ENCODE measurements at places on chromosomes 16 and 17.

DNA sequence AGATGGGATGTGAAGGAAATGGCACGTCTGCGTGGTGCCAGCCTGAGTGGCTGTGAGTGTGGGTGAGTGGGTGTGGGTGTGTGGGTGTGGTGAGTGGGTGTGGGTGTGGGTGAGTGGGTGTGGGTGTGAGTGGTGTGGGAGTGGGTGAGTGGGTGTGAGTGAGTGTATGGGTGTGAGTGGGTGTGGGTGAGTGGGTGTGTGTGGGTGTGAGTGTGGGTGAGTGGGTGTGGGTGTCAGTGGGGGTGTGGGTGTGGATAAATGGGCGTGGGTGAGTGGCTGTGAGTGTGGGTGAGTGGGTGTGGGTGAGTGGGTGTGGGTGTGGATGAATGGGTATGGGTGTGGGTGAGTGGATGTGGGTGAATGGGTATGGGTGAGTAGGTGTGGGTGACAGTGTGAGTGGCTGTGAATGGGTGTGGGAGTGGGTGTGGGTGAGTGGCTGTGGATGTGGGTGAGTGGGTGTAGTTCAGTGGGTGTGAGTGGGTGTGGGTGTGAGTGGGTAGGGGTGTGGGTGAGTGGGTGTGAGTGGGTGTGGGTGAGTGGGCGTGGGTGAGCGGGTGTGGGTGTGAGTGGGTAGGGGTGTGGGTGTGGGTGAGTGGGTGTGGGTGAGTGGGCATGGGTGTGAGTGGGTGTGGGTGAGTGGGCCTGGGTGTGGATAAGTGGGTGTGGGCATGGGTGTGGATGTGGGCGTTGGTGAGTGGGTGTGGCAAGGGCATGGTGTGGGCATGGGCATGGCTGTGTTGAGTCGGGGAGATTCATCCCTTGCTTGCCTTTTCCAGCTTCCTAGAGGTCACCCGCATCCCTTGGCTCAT is 80.8 kb downstream of the ZDHHC7 start:
- DNase-seq, result no peak

DNA sequence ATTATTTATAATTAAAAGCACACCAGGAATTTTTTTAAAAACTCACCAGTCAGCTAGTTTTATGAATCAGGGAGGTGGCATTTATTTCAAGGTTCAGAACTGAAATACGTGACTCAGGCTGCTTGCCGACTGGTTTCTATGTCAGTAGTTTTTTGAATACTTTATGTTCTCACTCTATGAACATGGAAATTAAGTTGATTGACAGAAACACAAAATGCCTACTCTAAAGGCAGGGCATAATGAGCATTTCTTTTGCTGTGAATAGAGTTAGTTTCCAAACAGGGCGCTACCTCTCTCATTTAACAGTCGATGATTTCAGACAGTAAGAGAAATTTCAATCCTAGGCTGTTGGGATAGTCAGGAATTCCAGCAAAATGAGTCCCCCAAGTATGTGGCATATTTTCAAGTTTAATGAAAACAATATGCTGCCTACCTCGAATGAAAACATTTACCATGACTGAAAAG is 6.7 kb downstream of the HS3ST3B1 start:
- no peak for DNase-seq

GRCh38 chr17:46742565-46743270 is 75.8 kb downstream of the WNT3 start:
- DNase-seq, result no peak

DNA sequence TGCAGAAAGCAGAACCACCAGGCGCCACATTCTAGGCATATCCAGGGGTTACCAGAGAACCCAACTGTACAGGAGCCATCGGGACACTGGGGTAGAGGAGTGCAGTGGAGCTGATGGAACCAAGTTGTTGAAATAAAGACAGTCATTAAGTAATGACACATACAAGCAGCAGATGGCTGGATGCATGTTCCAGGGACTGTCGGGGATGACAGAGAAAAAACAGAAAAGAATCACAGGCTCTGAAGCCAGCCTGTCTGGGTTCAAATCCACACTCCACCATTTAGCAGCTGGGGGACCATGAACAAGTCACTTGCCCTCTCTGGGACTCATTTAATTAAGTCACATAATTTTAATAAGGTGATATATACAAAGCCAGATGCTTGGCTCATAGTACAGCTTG is 117.1 kb downstream of the ZNF423 start:
- DNase-seq, result no peak

- peak; percentile 86 for DNase-seq
Observed at GRCh38 chr17:40362696-40363110, 1.8 kb downstream of the GJD3 start.

DNA sequence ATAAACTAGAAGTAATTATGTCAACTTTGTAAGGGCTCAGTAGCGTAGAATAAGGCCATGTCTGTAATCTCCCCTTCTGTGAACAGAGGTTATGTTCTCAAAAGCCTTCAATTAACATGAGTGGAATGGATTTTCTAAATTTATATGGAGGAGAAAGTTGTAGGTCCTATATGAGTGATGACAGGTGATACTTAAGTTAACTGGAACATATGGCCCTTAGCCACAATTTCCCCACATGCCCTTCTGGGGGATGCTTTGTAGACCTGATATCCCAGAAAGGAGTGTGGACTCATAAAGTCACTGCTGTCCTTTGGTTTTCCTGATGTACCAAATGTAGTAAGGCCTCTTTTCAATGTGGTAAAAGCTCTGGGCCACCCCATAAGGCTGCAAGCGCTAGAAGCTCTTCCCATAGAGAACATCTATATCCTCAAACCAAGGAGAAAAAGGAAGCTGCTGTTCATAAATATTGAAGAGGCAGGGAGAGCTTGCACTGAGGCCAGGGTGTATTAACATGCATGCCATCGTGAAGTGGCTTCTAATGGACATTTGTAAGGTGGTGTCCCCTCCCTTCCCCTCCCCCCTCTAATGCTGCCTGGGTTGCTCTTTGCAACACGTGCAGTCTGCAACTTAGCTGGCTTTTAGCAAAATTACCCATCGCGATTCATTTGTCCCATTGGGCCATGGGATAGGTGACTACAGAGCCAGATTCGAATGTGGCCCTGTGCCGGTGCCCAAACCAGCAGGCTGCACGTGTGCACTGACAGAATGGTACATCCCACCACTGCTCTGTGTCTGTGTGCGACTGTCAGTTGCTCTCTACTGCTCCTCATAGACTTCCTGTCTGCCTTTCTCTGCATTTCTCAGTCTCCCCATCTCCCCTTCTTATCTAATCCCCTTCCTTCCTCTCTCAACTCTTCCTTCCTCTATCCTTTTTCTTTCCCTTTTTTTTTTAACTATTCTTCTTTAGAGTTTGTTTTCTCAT is 269.0 kb downstream of the WWOX start:
- no peak for DNase-seq

DNA sequence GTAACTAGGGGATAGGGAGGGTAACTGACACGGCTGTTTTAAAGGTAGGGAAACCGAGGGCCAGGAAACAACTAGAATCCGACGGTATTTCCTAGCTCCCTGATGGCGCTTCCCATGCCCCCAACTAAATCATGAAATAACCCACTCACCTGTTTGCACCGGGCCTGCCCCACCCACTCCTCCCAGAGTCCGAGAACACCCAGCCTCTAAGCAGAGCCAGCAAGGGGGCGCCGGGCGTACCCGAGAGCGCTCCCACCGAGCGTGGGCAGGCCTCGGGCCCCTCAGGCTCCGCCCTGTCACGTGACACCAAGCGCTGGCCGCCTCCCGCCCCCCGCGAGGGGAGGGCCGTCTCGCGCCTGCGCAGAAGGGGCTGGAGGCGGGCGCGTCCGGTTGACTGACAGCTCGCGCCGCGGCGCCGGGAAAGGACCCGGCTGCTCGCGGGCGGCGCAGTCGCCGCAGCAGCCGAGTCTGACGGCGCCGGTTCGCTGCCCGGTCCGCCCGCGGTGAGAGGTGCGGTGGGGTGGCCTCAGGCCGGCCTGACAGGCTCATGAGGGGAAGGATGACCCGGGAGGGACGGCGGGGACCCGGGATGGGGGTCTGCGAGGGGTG is at the start of gene KIAA0513:
Gene KIAA0513 (plus strand): TSS at position 447 of the 609 bp plus-strand sequence. CDS start 39,277 bp downstream, outside the sequence.
- DNase-seq, result peak; percentile 97

- no peak for DNase-seq
Observed at GRCh38 chr17:79812353-79813258, 15.7 kb upstream of the CBX8 start.

- no peak for DNase-seq
Observed at GRCh38 chr17:50684612-50685333, 22.9 kb downstream of the ANKRD40 start.

GRCh38 chr17:77366558-77367245 is 225.9 kb downstream of the SEC14L1 start:
- no peak for DNase-seq

DNA sequence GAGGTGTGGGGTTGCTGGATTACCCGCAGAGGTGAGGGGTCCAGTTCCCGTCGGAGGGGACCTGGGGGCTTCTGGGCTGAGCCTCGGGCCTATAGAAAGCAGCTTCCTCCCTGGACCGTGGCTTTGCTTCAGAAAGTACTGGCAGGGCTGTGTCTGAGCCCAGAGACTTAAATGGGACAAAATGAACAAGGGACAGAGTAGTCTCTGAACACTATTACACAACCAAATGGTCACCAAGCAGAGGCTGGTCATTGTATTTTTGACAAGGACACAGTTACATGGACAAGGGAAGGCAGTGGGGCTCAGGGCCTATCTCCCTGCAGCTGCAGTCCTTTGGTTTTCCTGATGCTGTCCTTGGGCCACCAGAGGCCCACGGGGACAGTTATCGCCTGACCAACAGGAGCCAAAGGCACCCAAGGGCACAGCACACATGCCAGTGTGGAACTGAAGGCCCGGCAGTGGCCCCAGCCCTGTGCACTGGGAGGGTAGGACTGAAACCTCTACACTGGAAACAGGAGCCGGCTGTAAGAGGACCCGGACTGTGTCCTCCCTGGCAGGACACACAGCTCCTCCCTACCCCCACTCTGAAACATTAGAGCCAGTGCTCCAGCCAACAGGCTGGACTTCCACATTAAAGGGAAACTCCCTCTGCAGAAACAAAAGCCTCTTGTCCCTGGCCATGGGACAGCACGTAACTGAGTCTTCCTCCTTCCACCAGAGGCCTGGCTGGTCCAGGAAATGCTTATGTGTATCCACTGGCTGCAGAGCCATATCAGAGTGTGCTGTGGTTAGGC is 26.0 kb upstream of the ERN1 start:
- no peak for DNase-seq
